ENCODE measurements at places on chromosomes 6 and 20.

GRCh38 chr6:16789329-16790038 lies 28.2 kb upstream of the ATXN1 start:
- DNase-seq = no peak

- no peak for DNase-seq
Measured at GRCh38 chr20:40787941-40788340, 98.9 kb upstream of the MAFB start.

- no peak for DNase-seq
Measured at GRCh38 chr6:69555088-69555638, 241.6 kb downstream of the LMBRD1 start.

DNA sequence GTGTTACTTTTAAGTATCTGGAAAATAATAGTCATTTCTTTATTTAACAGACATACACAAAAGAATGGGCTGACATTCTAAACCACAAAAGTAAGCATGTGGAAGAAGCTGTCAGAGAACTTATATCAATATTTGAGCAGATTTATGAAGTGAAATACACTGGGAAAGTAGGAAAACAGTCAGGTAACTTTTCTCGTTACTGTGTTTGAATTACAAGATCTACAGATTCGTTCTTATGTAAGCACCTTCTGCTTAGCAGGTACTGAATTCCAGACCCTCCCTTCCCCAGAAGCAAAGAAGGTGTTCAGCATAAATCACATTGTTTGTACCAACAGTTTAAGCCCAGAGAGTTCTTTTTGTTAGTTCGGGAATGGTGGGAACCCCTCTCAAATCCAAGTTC lies 88.0 kb downstream of the DNAH8 start:
- no peak for DNase-seq

GRCh38 chr6:44463728-44464450 lies 76.4 kb downstream of the CDC5L start:
- DNase-seq = no peak

Measured in HFFc6 (cell line).